ENCODE measurements at places on chromosomes 3 and 15.

- DNase-seq: no peak
Measured at GRCh38 chr15:90449206-90449735, 61.2 kb downstream of the IQGAP1 start.

DNA sequence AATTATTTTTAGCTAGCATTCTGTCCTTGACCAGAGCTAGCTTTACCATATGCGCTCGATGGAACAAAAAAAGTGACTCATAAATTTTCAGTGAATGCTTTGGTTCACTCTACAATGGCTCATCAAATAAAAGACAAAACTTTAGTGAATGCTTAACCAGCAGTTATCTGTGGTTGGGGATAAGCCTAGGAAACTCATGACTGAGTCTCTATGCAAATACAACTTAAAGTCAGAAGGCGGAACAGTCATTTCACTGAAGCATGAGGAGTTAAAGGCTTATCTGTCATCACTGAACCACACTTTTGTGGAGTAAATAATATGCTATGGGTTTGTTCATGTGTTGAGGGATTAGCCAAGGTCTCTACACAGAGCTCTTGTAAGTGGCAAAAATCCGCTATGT, 308.4 kb downstream of the SQOR start:
- DNase-seq: no peak

DNA sequence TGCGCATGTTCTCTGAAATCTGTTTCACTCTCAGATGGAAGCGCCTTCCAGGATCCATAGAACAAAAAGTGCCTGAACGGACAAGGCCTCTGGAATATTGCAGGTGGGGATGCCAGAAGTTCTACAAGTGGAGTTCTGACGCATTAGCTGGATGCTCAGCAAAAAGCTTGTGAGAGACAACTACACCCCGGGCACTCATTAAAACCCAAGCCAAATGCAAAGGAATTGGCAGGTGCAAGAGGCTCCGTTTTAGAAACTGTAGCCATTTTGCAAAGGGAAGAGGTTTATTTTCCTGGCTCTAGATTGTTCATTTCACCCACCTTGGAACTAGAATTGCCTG, 35.2 kb upstream of the SLC24A5 start:
- no peak for DNase-seq

- no peak for DNase-seq
Measured at GRCh38 chr3:133123636-133124035, 85.4 kb downstream of the TMEM108 start.

DNA sequence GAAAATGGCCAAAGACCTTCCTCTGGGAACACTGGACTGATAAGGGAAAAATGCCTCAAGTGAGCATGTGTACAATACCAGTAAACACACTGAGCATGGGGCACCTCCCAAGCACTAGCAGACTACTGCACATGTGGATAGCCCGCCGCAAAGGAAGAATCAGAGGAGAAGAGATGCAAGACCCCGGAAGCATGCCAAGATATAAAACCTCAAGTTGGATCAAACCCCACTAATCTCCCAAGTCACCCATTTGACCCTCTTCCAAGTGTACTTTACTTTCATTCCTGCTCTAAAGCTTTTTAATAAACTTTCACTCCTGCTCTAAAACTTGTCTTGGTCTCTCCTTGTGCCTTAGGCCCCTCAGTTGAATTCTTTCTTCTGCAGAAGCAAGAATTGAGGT, 121.1 kb upstream of the PLAAT1 start:
- DNase-seq: no peak

GRCh38 chr3:119649761-119650160, 10.6 kb downstream of the POPDC2 start:
- DNase-seq: no peak

DNA sequence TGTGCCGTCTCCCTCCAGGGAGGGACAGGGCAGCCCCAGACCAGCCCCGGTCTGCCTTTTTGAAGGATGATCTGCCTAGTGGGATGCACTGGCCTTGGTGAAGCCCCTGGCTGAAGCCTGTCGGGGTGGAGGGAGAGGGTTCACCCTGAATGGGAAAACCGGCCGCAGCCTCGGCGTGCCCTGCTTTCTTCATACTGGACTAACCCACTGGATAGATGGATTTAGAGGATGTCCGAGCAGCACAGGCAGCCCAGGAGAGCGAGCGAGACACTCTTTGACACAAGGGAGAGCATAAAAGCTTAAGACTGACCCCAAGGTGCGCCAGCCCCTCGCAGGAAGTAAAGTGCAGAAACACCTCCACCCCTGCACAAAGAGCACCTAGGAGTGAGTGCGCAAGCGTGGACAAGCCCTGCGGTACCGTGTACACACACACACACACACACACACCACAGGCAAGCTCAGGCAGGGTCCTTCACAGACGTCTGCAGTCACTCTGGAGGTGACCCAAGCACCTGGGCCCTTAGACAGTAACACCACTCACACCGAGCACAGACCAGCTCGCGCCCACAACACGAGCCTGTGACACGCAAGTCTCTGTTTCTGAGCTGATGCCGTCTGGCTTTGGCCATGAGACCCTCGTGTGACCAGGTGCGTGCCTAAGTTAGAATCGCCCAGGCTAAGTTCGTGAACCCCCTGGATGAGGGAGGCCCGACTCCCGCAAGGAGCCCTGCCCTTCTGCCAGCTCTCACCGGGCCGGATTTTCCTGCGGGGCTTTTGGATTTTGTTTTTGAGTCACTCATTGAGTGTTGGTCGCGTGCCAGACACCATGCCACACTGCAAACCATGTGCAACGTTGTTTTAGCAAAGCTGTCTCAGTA, 11.3 kb downstream of the SEMA4B start:
- DNase-seq: no peak

- no peak for DNase-seq
Measured at GRCh38 chr3:156171281-156172267, 51.2 kb downstream of the KCNAB1 start.

GRCh38 chr3:163812006-163812405, 1266.3 kb downstream of the SI start:
- DNase-seq: no peak

- DNase-seq: no peak
Measured at GRCh38 chr3:172313671-172314070, 134.6 kb downstream of the GHSR start.

DNA sequence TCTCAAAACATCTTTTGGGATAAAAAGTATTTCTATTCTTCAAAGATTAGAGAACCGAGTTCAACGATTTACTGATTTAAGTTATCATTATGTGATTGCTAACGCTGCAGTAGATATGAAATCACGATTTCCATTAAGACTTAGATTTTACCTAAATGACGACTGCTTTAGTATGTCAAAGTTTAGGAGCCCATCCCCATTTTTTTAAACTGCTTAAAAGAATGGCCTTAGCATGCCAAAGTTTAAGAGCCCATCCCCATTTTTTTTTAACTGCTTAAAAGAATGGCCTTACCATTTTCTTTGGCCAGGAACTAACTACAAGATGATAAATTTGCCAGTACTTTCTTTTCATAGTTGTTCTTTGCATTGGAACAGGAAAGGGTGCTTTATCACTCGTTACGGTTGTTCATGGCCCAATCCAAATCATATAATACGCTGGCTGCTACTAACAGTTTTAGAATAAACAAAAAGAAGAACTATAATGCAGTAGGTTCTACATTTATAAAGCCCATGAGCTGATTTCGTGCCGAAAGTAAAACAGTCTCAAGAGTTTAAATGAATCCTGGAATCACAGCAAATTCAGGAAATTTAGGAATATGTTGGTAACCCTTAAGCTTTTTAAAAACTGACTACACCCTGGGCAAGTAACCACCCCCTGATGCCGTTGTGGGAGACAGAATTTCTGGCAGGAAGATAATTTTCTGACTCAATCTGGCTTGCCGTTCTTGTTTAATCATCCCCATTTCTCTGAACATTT, 869 bp upstream of the TSC22D2 start:
- no peak for DNase-seq

GRCh38 chr3:106249159-106249558, 380.3 kb upstream of the CBLB start:
- DNase-seq: no peak

DNA sequence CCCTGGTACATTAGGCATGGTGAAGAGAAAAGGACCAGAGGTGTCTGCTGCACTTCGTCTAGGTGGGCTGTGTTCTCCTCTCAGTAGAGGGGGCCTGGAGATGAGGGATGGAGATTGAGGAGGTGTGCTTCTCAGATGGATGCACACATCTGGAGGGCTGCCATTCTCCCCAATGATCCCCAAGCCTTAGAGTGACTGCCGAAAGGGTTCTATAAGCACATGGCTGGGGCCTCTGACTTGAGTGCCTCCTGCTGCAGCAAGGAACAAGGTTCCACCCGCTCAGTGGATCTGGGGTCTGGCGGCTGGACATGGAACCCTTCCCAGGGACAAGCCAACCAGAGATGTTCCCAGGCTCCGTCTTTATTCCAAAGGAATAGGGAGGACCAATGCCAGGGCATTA, 66.8 kb downstream of the CPN2 start:
- DNase-seq: no peak

GRCh38 chr3:53144862-53145712, 14.9 kb upstream of the RFT1 start:
- DNase-seq: no peak
